ELF-1 (cell line): ENCODE measurements at places on chromosomes 3 and 15.

DNA sequence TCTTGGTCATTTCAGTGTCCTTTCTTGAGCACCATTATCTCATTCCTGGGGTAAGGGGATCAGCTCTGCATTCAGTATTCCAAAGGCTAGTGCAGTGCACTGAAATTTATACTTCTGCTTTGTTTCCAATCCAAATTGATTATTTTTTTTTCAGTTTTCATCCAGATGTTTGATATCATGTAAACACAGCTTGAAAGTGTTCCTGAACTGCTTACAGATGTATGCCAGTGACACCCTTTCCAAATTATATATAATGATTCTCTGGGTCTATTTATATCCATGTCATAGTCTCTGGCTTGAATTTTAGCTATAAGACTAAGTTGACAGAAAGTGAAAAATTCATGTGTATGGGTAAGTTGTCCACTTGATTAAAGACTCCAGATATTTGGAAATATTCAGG, 11.8 kb upstream of the TNFAIP8L3 start:
- no peak for DNase-seq

- DNase-seq, result no peak
Observed at GRCh38 chr3:129424185-129424841, 4.1 kb downstream of the EFCAB12 start.

- no peak for DNase-seq
Observed at GRCh38 chr3:169384573-169384972, 278.9 kb downstream of the MECOM start.

- peak; percentile 73 for DNase-seq
Observed at GRCh38 chr15:75042730-75043508, 19.5 kb downstream of the PPCDC start.

DNA sequence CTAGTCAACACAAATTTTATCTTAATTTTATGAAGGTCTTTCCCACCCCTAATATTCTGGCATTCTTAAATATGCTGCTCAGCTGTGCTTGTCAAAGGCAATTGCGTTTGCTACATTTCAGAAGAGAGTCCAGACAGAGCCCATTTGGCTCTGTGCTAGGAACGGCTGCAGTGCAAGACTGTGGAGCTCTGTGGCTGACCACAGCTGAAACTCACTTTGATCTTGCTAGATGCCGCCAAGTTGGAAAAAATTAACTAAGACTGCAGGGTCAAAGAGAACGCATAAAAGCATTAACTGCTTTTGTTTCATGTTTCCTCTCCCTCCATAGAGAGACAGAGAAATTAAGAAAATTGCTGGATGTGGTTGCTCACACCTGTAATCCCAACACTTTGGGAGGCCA, 7.6 kb upstream of the PPP1R2 start:
- DNase-seq, result no peak

- no peak for DNase-seq
Observed at GRCh38 chr3:195168009-195168762, 102.8 kb downstream of the XXYLT1 start.

DNA sequence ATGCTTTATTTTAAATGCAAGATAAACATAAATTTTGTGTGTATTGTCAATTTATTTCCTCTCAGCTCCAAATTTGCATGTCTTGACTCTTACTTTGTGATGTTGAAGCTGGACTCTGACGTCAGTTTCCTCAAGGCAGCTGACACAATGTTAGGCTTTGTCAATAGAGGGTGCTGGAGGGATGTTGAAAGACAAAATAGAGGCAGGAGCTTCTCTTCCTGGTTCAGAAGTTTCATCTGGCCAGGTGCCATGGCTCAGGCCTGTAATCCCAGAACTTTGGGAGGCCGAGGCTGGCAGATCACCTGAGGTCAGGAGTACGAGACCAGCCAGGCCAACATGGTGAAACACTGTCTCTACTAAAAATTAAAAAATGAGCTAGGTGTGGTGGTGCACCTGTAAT, 408.6 kb downstream of the GBE1 start:
- DNase-seq, result peak; percentile 29

- no peak for DNase-seq
Observed at GRCh38 chr15:100780208-100780800, 99.3 kb upstream of the ALDH1A3 start.

DNA sequence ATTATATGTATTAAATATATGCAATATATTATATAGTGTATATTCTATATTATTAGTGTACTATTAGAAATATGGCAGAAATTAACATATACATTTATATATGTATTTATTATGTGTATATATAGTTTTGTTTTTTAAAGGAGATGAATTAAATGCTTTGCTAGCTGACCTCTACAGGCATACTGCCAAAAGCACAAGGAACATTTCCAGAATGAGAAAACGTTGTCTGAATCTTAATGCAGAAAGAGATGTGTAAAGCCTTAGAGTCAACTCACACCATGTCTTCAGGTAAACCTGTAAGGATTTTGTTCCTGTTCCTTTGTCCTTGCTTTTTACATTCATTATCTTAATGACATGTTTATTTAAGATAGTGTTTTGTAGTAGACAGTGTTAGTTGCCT, 111.9 kb downstream of the ST8SIA2 start:
- no peak for DNase-seq

DNA sequence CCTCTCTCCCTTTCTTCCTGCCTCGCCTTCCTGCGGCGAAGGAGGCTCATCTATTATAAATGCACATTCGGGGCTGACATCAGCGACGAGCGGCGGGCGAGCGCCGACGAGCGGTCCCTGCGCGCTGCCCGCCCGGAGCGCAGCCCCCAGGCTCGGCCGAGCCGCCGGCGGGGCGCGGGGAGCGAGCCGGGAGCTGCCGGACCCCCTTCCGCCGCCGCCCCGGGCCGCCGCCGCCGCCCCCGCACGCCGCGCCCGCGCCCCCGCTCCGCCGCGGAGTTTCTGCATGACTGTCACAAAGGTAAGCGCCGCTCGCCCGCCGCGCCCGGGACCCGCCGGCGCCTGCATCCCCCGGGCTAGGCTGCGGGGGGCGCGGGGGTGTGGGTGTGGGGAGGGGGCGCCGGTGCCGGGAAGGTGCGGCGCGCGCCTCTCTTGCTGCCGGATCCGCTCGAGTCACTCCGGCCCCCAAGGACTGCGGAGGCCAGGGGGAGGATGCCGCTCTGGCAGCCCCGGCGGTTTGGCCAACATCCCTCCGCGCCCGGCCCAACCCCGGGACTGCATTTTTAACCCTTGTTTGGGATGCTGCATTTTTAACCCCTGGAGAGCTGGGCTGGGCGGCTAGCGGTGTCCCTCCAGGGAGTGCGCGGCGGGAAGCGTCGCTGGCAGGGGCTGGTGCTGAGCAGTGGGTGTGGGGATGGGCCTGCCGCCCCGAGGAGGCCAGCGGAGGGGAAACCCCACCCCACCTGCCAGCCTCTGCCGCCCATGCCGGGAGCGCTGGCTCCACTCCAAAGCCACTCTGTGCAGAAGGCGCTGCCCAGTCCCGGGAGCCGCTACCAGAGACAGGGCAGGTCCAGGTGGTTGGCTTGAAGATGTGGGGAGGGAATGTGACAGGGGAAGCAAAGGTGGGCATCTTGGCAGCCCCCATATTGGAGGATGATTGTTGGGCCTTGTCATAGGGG, at the start of gene CORO2B:
Gene CORO2B, plus strand, starts transcription at position 14 of the 956 bp plus-strand sequence. Its CDS starts 270 bp downstream, at position 284.
- peak; percentile 60 for DNase-seq

DNA sequence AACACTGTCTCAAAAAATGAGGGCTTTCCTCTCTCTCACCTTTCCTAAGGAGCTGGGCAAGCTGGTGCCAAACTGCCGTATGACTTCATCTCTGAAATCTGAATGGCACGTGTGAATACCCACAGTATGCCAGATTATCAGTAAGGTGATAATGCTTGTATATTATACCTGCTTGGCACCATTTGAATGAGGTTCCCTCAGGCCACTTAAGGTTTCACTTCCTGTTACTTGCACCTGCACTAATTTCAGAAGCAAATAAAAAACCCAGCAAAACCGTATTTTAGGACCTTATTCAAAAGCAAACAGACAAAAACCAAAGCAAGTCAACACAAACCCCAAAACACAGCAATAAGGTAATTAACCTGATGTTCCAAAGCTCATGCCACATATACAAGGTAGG, 19.7 kb downstream of the FOXP1 start:
- DNase-seq, result no peak

- no peak for DNase-seq
Observed at GRCh38 chr3:3110299-3110630, at the start of gene IL5RA. IL5RA (minus strand) TSS chr3:3110374; CDS start chr3:3104984, 5,390 bp downstream.

DNA sequence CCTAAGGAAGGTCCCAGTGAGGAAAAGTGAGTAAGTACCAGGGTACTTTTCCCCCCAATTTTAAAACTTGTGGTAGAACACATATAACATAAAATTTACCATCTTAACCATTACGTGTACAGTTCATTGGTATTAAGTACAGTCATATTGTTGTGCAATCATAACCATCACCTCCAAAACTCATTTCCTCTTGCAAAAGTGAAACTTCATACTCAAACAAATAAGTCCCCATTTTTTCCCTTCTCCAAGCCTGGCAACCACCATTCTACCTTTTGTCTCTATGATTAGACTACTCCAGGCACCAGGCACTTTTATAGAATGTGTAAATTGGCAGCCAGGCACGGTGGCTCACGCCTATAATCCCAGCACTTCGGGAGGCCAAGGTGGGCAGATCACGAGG, 12.2 kb downstream of the PRC1 start:
- DNase-seq, result no peak

DNA sequence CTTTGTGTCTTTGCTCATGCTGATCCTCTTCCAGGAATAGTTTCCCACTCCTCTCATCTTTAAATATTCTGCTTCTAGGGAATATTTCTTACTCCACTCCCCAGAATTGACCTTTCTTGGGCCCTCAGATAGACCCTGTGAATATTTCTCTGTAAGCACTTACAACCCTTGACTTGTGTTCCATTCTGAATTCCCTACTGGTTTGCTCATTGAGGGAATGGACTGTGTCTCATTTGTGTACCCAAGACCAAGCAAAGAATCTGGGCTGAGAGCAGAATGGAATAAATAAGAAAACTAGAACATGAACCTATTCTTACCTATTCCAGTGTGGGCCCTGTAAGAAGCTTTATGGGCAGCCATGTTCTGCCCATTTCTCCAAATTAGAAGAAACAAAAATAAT, 72.7 kb upstream of the TSPAN3 start:
- DNase-seq, result no peak

DNA sequence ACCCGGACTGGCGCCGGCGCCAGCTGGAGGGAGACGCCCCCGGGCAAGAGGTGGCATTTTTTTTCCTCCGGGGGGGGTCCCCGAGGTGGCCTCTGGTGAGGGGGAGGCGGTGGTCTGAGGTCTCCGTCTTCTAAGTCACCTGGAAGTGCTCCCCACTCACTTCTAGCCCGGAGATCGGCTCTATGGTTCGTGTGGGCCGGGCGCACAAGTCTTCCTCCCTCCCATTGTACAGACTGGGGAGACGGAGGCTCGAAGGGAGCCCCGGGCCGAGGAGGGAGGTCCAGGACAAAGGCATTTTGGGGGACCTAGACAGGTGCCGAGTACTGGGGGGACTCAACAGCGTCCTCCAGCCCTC, 4.4 kb downstream of the GATA2 start:
- no peak for DNase-seq

GRCh38 chr3:150806185-150806835, 43.3 kb upstream of the SIAH2 start:
- peak; percentile 48 for DNase-seq

DNA sequence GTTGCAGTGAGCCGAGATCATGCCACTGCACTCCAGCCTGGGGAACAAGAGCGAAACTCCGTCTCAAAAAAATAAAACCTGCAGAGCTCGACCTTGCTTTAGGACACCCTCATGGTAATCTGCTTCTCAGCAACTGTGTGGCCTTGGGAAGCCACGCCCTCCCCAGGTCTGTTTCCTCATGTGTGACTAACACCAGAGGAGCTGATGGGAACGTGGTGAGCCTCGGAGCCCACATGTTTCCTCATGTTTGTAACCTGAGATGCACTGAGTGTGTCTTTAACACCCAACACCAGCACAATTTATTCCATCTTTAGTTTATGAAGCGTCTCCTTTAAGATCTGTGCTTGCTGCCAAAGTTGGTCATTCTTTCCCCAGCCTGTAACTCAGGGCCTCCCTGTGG, 142.8 kb downstream of the OCA2 start:
- no peak for DNase-seq

GRCh38 chr3:168476360-168476980, 380.7 kb upstream of the GOLIM4 start:
- DNase-seq, result no peak

GRCh38 chr3:8595695-8596115, 48.9 kb downstream of the SSUH2 start:
- no peak for DNase-seq

- no peak for DNase-seq
Observed at GRCh38 chr3:175478301-175478700, 619.2 kb downstream of the NAALADL2 start.

DNA sequence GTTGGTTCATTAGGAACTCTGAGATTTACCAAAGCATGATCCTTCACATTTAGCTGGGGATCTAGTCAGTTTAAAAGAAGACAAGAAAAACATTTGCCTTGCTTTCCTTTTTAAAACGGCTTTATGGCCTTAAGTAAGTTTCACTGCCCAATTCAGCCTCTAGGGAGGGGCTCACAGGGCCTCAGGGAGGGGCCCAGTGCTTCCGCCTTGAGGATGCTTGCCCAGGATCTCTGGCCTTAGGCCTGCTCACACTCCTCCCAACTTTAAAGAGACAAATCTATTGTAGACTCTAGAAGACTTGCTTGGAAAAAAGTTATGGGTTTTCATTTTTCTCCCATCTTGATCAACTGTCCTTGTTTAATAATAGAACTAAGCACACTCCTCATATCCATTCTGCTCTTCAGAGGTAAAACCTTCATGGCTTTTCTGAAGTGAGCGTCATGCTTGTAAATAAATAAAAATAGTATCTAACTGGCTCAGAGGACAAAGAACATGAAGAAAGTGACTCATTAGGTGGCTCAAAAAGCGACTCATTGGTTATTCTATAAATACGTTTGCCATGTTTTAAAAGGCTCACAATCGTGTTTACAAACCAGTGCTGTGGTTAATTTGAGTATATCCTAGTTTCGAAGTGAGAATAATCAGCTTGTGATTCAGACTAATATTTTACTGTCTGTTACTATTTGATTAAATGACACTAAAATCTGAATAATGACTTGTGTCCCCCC, 13.7 kb downstream of the PDHB start:
- DNase-seq, result no peak

DNA sequence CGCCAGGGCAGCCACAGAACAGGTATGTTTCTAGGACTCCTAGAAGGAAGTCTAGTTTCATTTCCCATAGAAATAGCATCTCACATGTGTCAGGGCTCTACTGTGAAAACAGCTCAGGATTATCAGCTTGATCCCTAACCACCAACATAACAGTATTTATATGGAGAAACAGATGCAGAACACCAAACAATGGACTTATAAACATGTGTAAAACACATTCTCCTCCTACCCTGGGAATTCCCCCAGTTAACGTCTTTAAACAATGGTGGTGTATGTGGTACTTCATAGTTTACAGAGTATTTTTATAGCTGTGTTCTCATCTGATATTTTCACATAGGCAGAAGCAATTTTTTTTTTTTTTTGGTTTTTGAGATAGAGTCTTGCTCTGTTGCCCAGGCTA, 9.7 kb downstream of the TNFSF10 start:
- no peak for DNase-seq

DNA sequence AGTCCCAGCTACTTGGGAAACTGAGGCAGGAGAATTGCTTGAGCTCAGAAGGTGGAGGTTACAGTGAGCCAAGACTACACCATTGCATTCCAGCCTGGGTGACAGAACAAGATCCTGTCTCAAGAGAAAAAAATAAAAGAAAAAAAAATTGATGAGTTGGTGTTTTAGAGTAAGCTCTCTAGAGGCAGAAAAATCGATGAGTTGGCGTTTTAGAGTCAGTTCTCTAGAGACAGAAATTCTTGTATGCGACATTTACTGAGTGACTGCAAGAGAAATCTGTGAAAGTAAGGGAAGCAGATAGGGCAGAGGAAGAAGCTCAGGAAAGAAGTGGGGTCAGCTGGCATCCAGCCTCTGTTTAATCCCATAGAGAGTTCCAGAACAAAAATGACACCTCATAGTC, 298.7 kb upstream of the ARRDC4 start:
- no peak for DNase-seq
